Smooth muscle cell of bladder (primary cell): ENCODE measurements at places on chromosomes 3 and 15. TPM values are rescaled to one million over a fixed set of nuclear protein-coding genes. Genes with fewer than 3 reads are reported as not detected.

The LRTM1 gene
- not detected in 2 replicates for total RNA-seq

The GP5 gene
- 0.09 and 0.14 TPM in 2 replicates for total RNA-seq

The EPM2AIP1 gene
- 12.9 and 14.7 TPM in 2 replicates for total RNA-seq

The CCDC13 gene
- 0.74 and 1.1 TPM in 2 replicates for total RNA-seq

The ARHGAP11A gene
- 4.8 and 6.0 TPM in 2 replicates for total RNA-seq

The PLA2G4E gene
- not detected in 2 replicates for total RNA-seq

The ARGFX gene
- total RNA-seq, result not detected in 2 replicates

The PCOLCE2 gene
- 60.7 and 197 TPM in 2 replicates for total RNA-seq
